ENCODE measurements at places on chromosomes 7 and 10.
A peak's percentile ranks its signal among the peaks of the same experiment; 100 is the strongest.

- no peak for DNase-seq
Observed at GRCh38 chr7:22348379-22348778, 8.6 kb downstream of the RAPGEF5 start.

- no peak for DNase-seq
Observed at GRCh38 chr10:3807211-3807927, 22.4 kb upstream of the KLF6 start.

- DNase-seq = no peak
Observed at GRCh38 chr10:76133597-76134255, 702.3 kb downstream of the LRMDA start.

GRCh38 chr10:76086170-76086760 is 654.8 kb downstream of the LRMDA start:
- DNase-seq = no peak

DNA sequence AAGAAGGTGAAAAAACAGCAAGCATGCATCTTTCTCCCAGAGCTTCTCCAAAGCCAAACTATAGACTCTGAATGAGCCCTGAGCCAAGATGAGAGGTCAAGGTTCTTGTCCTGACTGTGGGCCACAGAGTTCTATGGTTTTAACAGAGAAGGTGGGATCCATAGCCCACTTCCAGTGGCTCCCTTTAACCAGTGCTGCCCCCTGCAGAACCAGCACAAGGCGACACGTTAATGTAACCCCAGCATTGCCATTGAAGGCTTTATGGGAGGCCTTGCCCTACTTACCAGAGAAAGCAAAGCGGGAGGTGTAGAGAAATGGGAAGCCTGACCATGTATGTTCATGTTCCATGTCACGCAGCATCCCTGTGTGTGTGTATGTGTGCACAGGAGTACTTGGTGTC is 243.6 kb downstream of the PRPF18 start:
- no peak for DNase-seq

DNA sequence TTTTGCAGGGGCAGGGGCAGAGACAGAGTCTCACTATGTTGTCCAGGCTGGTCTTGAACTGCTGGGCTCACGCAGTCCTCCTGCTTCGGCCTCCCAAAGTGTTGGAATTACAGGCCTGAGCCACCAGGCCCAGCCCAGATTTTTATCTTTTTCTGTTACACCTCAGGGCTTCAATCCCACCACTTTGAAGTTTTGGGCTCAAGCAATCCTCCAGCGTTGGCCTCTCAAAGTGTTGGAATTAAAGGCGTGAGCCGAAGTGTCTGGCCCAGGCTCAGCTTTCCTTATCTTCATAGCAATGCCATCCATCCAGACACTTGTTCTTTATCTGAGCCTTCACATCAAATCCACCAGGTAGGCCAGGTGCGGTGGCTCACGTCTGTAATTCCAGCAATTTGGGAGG is 4.1 kb downstream of the TAF6 start:
- no peak for DNase-seq

- no peak for DNase-seq
Observed at GRCh38 chr7:151192002-151192539, 5.0 kb upstream of the ASB10 start.

DNA sequence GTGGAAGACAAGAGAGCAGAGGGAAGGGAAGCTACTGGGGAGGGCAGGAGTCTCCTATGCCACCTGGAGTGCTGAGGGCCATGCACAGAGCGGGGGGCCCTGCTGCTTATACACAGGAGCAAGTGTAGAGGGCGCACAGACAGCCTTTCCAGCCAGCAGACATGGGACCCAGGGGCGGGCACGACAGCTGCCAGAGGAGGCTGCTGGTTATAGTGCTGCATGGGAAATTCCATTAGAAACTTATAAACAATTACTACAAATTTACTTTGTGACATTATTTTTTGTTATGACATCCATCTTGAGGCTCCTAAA is 90.5 kb downstream of the WDFY4 start:
- DNase-seq = no peak

DNA sequence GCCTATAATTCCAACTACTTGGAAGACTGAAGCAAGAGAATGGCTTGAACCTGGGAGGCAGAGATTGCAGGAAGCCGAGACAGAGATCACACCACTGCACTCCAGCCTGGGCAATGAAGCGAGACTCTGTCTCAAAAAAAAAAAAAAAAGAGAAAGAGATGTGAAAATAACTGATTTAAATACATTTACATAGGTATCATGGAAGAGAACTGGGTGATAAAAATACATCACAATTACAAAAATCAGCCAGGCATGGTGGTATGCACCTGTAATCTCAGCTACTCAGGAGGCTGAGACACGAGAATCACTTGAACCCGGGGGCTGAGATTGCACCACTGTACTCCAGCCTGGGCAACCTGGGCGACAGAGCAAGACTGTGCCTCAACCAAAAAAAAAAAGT is 19.8 kb downstream of the NANOS1 start:
- DNase-seq = no peak

DNA sequence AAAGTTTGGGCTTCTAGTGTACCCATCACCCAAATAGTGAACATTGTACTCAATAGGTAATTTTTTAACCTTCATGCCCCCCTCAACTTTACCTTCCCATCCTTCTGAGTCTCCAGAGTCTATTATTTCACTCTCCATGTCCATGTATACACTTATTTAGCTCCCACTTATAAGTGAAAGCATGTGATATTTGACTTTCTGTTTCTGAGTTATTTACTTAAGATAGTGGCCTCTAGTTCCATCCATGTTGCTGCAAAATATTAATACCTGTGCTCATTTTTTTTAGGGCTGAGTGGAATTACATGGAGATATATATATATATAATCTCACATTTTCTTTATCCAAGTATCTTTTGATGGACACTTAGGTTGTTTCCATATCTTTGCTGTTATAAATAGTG is 21.1 kb upstream of the PHF14 start:
- no peak for DNase-seq

DNA sequence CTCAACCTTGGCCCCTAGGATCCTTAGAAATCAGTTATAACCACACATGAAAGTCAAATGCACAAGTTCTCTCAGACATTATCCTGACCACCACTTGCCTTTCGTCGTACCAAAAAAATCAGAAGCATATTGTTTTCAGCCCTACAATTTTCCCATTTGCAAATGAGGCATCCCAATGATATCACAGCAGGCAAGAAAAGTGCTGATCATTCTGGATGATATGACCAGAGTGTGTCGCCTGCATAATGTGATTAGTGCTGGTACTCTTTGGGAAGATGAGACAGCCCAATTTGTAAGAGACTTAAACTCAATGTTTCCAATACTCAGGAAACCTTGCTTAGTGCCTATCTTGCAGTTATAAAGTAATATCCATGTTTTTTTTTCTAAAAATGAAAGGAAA is 168.0 kb downstream of the SORCS1 start:
- DNase-seq = no peak

- DNase-seq = no peak
Observed at GRCh38 chr10:73136627-73137026, 26.4 kb downstream of the NUDT13 start.

DNA sequence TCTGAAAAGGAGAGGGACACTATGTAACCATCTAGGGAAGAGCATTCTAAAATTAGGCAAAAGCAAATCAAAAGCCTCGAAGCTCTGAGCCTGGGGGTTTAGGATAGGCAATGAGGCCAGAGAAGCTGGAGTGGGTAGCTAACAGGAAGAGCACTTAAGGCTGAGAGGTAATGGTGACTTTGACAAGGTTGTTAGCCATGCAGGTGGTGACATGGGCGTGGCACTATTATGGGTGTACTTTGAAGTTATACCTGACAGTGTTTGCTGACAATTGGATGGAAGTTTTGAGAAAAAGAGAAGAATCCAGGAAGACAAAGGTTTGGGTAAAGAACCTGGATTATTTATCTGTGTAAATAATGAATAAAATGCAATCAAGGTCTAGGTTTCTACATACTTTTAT is 383.0 kb upstream of the SEMA3C start:
- DNase-seq = no peak

DNA sequence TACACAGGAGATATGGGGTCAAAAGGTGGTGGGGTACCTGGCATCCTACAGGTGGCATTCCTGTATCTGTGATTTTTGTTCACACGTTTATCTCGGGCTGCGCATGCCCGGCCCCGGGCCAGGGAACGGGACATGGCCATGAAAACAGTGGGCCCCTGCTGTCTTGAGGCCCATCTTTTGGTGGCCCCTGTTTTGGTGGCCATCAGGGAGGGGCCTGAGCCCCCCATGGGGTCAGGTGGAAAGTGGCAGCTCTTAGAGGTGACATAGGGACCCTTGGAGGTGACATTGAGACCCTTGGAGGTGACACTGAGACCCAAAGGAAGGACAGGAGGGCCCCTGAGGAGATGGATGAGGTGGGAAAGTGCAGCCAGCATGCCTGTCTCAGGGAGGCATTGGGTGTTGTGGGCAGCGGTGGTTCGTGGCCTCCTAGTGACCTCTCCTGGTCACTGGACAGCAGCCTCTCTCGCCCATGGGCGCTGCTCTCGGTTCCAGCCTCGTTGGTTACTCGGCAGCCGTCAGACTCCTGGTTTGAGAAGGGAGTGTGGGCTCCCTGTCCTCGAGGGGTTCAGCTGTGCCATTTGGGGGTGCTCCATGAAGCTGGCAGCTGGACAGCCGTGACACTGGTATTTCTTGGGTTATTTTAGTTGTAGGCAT is 39.9 kb downstream of the INPP5A start:
- peak; percentile 60 for DNase-seq

DNA sequence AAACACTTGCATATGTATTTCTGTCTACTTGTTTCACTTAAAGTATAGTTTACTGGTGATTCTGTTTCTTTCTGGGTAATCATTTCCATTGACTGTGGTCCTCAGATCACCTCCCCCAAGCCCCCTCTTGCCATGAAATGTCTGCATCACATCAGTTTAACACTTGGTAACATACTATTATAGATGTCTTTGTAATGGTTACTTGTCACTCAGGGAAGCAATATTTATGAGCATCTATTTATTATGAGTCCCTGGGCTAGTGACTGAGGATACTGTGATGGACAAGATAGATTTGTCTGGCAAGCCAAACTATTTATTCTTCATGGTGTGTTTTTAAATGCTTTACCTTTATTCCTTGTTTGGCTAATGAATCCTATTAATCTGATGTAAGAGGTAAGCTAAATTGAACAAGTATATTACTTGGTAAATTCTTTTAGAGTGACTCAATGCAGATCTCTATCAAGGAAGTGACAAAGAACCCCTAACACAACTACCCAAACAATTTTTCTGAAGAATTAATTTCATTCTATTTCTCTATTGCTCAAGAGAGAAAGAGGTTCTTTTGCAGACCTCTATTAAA is 270.9 kb downstream of the RELN start:
- DNase-seq = no peak

GRCh38 chr7:22651534-22652243 is 75.3 kb upstream of the IL6 start:
- DNase-seq = no peak

- no peak for DNase-seq
Observed at GRCh38 chr7:121608785-121609184, 212.7 kb upstream of the FAM3C start.

- no peak for DNase-seq
Observed at GRCh38 chr7:128920913-128921582, 10.5 kb upstream of the KCP start.

DNA sequence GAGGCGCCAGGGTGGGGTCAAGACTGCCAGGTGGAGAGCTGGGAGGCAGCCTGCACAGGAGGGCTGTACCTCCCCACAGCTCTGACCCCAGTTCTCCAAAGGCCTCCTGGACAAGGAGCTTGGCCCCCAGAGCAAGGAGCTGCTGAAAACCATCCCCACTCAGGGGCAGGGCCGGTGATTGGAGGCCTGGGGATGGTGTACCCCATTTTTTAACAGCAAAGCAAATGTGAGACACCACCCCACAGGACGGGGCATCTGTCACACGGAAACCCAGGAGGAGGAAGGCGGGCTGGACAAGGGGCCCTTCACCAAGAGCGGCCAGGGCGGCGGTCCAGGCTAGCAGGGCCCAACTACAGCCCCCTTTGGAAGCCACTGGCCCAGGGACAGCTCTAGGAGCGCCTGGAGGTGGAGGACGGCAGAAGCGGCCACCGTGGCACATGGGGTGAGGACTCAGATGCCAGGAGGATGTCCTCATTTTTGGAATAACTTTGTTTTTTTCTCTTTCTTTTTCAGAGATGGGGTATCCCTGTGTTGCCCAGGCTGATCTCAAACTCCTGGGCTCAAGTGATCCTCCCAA is 56.4 kb upstream of the TNRC18 start:
- no peak for DNase-seq

DNA sequence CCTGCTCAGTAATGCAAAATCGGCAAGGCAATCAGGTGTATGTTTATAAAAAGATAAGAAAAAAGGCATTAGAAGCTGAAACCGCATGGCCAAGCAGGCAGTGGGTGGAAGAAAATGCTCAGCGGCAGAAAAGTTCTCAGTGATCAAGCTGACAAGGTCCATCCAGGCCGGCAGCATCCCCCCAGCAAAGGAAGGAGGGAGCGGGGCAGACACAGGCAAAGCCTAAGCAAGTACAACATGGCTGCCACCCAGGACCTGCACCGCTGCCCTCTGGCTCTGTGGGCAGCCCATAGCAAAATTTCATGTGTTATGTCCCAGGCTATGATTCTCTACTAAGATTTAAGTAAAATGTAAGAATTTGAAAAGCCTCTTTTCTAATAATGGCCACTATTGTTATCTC is 45.4 kb downstream of the MRPS24 start:
- DNase-seq = no peak

DNA sequence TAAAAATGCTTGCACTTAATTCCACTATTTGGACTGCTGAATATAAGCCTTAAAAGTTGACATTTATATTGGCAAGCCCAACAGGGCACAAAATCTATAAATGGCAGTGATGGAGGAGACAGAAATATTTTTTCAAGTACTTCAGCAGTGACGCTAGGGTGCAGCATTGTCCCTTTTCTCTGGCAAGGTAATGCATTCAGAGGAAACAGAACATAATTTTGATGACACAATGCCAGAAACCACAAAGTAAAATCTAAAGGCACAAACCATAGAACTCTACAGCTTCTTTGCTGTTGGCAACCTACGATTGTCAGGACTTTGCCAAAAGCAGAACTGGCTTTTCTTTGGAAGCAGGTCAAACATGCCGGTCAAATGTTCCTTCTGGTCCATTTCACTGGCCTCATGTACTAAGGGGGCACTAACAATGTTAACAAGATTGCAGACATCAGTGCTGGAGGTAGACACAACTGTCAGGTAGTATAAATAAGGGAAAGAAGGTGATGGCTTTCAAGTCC is 30.9 kb upstream of the FAM133B start:
- peak; percentile 65 for DNase-seq

All from NCI-H460 (cell line).